Activated T-cell treated with anti-CD3 and anti-CD28 coated beads for 48 hours (primary cell): ENCODE measurements at places on chromosomes 7 and 10.

DNA sequence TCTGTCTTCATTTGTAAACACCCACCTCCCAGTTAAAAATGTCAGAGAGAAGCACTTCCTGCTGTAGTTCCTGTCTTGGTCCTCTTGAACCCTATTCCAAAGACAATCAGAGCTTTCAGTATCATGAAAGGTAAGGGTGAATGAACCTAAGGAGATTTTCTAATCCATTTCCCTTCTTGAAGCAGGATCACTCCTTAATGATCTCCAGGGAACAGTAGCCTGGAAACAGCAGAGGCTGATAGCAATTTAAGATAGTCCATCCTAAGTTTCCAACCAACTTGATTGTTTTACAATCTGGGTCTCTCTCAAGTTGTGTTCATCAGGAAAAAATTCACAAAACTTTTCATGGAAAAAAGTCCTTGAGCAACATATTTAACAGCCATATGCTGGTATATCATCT, 273.6 kb downstream of the NEBL start:
- no peak for DNase-seq

DNA sequence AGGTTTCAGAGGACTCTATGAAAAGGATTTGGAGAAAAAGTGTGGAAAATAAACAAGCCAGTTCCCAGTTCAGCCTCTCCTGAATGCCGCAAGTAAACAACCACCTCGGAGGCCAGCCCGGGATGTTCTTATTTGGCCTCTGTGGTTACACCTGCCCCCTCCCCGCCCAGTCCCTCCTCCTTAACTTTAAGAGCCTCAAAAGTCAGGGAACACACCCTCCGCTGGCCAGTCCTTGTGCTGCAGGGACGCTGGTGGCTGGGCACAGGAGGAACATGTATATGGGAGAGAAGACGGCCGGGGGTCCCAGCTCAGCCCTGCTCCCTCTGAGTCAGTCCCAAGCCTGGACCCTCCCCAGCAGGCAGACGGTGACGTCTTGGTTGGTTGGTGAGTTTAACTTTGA, 6.1 kb downstream of the CHST3 start:
- DNase-seq, result no peak

- no peak for DNase-seq
These were observed 50.5 kb downstream of the PRF1 start for GRCh38 chr10:70551971-70552422.

- DNase-seq, result no peak
These were observed 268.3 kb downstream of the SNX13 start for GRCh38 chr7:17671956-17672355.

- DNase-seq, result no peak
These were observed 27.5 kb downstream of the PVRIG start for GRCh38 chr7:100247152-100247757.

DNA sequence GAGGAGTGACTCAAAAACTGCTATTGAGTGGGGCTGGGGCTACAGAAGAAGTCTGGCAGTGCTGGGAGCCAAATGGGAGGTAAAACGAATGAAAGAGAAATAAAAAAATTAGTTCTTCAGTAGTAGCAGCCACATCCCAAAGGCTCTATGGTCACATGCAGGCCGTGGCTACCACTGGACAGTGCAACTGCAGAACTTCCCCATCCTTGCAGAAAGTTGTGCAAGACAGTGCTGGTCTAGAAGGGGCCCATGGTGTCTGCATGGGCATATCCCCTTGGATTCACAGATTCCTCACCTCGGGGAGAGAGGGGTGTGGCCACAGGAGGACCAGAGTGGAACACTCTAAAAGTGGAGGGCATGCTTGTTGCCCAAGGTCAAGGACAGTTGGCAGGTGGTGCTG, 47.6 kb downstream of the RPS24 start:
- no peak for DNase-seq

DNA sequence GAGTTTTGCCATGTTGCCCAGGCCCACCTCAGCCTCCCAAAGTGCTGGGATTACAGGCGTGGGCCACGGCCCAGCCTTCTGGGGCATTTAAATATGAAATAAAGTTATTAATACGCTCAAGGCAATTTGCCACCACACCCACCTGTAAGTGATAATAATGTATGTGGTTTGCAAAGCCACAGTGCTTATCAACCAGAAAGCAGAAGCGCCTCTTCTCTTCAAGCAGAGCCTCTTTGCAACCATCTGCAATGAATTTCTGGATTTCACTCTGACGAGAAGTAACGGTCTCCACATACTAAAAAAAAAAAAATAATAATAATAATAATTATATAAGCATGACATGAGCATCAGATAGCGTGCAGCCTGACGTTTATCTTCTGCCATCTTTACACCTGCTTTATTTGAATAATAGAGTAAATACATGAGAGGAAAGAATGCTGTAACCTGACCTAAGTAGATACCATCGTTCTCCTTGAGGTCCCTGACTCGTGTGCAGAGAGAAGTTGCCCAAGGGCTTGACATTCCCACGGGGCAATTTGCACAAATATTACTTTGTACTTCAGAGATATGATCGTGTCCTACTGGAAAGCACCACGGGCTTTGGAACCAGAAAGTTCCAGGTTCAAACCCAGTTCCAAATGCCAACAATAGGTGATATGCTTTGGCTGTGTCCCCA, 34.0 kb downstream of the BRI3 start:
- DNase-seq, result no peak

GRCh38 chr7:114160925-114161324, 242.1 kb upstream of the PPP1R3A start:
- no peak for DNase-seq

DNA sequence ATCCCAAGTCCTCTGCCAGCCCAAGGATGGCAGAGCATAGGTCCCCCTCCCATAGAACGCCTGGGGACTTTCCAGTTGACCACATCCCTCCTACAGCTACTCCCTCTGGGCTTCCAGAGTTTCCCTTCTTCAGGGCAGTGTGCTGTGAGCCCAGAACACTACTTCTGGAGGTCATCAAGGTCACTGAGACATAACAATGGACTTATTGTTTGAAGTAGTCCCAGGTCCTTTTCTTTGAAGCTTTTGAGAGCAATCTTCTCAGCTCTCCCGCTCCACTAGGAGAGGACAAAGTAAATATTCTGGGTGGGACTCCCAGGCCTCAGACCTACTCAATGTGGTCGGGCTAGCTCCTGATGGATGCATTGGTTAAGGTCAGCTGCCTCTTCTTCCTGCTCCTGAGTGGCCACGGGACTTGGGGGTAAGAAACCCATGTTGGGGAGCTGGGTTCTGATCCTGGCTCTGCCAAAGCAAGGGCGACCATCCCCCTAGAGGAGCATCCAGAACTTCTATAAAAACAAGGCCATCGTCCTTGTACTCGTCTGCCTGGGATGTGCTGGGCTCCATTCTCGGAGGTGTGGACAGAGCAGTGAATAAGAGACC, 83.5 kb upstream of the DDC start:
- DNase-seq, result no peak

GRCh38 chr10:17209302-17209701, 7.8 kb upstream of the TRDMT1 start:
- no peak for DNase-seq

GRCh38 chr10:114930320-114930719, 7.7 kb upstream of the TRUB1 start:
- no peak for DNase-seq

GRCh38 chr7:30136743-30137485, 2.1 kb downstream of the MTURN start:
- no peak for DNase-seq

GRCh38 chr7:39100270-39100669, 122.6 kb downstream of the POU6F2 start:
- no peak for DNase-seq

- no peak for DNase-seq
These were observed 37.5 kb downstream of the NET1 start for GRCh38 chr10:5449823-5450222.

GRCh38 chr7:152541892-152542291, 106.1 kb upstream of the KMT2C start:
- no peak for DNase-seq

DNA sequence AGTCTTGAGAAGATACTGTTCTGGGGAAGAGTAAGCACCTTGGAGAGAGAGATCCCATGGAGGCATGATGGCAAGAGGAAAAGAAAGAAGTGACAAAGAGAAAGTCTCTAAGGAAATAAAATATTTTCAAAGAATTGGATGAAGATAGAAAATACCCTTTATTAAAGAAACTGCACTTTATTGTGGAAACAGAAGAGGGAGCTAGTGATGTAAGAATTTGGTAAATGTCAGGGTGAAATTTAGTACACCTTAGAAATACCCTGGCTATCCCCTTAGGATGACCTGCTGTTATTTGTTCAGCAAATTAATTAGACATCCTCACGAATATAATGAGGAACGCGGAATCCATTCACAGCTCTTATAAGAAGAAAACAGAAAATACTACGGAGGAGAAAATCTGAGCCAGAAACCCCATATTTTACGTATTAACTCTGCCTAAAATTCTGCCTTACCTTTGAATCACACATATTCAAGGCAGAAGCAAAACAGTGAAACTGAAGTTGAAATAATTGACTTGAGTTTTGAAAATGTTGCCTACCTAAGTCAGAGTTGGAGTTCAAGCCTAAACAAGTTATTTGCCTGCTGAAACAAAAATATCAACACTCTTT, 90.7 kb downstream of the TFPI2 start:
- no peak for DNase-seq

GRCh38 chr10:119362122-119362521, 154.8 kb downstream of the GRK5 start:
- DNase-seq, result no peak
